ENCODE measurements at places on chromosomes 1 and 21.

GRCh38 chr1:176315519-176316220 lies 108.6 kb upstream of the COP1 start:
- DNase-seq = no peak

DNA sequence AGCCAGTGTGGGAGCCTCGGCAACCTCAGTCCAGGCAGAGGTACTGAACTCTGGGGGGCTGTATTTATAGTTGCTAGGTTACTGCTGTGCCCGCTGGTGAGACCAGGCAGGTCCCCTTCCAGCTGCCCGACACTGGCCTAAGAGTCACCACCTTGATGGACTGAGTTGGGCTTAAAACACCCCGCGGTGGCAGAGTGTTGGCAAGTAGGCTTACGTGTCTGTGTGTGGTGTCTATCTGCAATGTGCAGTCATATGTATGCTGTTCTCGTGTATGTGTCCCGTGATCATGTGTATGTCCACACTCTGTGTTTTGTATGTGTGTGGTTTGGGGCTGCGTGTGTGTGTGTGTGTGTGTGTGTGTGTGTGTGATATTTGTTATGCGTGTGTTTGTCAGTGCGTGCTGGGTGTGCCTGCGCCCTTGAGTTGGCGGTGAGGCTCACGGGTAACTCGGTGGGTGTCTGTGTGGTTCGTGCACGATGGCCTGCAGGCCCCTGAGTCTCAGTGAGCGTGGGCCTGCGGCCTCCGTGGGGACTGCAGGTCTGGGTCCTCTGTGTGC lies 65.5 kb downstream of the MEF2D start:
- DNase-seq = no peak

- no peak for DNase-seq
Observed at GRCh38 chr1:154765970-154766369, 104.1 kb downstream of the KCNN3 start.

GRCh38 chr1:14767075-14767474 lies 168.6 kb downstream of the KAZN start:
- DNase-seq = no peak

DNA sequence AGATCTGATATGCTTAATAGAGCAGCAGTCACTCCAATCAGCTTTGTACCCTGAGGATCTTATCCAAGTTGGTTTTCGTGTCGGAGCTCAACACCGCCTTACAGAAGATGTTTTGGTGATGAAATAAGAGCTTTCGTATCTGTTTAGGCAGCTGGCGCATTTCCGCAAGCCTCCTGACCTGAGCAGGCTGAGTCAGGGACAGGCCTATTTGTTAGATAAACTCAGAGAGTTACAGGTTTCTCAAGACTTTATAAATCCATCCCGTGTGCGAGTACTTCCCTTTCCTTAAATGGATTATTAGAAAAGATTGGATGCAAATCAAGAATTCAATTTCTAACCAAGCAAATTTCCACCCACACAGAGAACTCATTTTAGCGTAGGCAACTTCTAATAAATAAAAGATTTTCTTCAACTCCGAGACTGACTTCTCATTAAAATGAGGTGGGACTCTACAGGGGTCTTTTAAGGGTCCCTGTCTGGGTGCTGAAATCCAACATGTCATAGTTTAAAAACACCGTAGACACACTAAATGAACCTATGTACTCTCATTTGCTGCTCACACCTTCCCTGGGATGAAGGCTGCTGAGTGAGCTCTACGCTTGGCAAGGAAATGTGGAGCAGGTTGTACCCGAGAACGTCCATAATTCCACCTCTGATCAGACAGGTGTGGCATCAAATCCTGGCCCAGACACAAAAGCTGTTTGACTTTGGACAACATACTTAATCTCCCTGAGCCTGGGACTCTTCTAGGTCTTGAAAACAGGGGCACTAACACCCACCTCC lies 106.9 kb upstream of the F3 start:
- no peak for DNase-seq

- DNase-seq = no peak
Observed at GRCh38 chr1:237927198-237927597, 36.5 kb upstream of the ZP4 start.

- DNase-seq = no peak
Observed at GRCh38 chr1:185761841-185762240, 27.6 kb downstream of the HMCN1 start.

DNA sequence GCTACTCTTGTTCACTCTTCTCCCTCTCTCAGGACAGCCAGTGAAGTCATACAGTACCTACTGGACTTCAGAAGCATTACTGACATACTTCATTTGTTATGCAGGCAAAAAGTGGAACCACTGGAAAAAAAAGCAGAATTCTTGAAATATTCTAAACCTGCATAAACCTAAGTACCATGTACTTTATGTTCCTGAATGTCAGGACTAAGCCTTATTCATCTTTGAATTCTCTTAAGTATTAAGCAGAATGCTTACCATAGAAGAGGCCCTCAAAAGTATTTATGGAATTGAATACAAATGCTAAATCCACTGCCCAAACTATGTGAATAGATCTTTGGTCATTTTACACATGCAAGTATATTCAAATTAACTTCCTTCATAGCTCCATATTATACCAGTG lies 7.8 kb downstream of the PSMB2 start:
- DNase-seq = no peak

- peak; percentile 75 for DNase-seq
Observed at GRCh38 chr1:159945483-159946241, at the start of gene IGSF9. IGSF9 (minus strand) TSS chr1:159945613; CDS start chr1:159943454, 2,159 bp downstream.

GRCh38 chr1:167504467-167504827 lies 13.9 kb downstream of the CD247 start:
- DNase-seq = no peak

DNA sequence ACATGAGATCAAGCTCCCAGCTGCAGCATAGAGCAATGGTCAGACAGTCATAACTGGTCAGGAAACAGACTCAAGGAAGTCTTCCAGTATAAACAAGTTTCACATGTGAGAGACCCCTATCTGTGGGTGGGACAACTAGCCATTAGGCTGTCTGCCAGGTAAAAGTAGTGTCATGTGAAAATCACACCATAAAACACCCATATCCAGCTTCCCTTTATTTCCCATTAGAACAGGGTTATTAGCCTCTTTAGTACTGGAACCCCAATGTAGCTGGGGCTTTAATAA lies 426.7 kb downstream of the KCNT2 start:
- no peak for DNase-seq

GRCh38 chr1:170664093-170664827 lies at the start of gene PRRX1:
PRRX1 (plus strand) TSS chr1:170664131; CDS start chr1:170664219, 88 bp downstream.
- DNase-seq = no peak

- no peak for DNase-seq
Observed at GRCh38 chr21:32172106-32172505, 106.7 kb downstream of the MIS18A start.

DNA sequence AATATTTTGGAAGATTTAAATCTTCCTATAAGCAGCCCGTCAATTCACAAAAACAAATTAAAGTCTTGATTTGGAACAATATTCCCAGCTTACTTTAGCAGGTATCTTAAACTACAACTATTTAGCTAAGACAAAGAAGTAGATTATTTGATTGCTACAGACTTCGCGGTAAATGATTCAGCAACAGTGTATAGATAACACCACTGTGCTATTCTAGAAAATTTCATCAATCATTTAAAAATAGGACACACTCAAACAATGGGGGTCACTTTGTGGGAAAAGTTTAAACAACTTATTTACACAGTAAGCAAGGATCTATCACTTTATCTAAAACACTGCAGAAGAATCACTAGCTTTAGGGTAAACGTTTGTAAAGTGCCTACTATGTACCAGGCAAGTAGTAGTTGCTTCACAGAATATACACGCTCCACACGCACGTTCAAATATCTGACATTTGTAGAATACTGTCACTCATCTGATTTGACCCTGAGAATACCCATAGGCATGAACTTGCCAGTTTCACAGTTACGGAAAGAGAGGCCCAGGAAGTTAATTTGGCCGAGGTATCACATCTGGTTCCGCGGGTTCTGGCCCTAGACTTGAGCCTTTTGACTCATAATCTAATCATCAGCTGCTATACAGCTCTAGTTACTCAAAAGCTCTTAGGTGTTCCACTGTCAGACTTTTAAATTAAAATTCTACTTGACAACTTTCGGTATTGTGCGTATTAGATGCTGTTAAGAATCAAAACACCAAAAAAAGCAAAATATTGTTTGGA lies 876 bp downstream of the DENND2C start:
- DNase-seq = no peak

DNA sequence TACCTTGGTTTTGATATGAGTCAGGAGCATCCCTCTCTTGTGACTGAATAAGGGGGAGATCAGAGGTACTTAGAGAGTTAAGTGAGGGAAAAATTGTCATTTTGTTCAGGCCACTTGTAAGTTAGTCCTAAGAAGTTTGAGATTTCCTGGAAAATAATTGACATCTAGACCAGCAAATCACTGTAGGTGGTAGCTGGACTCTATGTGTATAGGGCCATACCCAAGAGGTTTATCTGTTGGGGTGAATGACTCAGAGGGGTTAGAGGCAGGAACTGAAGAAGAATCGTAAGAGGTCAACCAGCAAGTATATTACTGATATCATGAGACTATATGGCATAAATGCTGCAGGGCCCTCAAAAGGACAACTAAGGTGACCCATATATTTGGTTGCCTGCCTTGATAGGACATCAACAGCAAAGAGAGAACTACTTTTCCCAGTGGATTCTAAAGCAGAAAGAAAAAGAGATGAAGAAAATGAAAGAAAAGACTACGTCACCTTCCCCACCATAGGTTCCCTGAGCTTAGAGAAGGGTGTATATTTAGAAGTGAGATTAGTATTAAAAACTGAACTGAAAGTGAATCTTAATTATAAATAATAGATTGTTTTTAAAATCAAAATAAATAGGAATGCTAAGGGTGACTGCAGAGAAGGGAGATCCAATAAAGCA lies 8.0 kb upstream of the RNPC3 start:
- DNase-seq = no peak

DNA sequence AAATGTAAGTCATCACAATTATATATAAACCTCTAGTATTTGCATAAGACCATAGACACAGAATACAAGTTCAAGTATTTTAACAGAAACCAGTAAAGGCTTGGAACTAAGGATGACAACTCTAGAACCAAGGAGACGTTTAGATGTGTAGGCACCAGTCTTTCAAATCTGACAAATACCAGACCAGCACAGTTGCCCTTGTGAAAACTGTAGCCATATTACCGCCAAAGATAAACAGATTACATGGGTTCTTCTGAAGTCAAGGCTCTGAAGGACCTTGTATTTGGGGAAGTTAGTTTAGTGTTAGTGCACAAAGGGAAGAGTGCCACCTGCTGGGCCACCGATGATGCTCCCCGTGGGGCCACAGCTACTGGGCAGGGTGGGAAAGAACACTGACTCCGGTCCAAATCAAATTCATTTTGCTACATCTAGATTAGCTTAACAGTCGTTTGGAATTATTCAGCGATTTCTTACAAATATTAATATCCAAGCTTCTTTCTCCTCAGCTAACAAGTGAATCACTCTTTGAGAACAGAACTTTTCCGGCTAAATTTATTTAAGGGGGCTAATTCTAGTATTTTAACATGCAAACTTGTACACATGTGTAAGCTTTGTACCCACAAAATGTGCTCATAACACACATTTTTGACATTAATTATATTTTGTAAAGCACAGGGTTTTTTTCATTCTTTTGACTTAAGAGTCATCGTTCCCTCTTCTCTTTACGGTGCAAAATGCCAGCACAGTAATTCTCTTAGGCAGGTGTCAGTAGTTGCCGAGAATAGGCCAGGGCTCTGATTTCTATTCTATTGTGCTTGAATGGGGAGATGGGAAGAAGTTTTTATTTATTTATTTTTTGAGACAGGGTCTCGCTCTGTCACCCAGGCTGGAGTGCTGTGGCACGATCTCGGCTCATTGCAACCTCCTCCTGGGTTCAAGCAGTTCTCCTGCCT lies 8.0 kb upstream of the NIBAN1 start:
- peak; percentile 63 for DNase-seq

DNA sequence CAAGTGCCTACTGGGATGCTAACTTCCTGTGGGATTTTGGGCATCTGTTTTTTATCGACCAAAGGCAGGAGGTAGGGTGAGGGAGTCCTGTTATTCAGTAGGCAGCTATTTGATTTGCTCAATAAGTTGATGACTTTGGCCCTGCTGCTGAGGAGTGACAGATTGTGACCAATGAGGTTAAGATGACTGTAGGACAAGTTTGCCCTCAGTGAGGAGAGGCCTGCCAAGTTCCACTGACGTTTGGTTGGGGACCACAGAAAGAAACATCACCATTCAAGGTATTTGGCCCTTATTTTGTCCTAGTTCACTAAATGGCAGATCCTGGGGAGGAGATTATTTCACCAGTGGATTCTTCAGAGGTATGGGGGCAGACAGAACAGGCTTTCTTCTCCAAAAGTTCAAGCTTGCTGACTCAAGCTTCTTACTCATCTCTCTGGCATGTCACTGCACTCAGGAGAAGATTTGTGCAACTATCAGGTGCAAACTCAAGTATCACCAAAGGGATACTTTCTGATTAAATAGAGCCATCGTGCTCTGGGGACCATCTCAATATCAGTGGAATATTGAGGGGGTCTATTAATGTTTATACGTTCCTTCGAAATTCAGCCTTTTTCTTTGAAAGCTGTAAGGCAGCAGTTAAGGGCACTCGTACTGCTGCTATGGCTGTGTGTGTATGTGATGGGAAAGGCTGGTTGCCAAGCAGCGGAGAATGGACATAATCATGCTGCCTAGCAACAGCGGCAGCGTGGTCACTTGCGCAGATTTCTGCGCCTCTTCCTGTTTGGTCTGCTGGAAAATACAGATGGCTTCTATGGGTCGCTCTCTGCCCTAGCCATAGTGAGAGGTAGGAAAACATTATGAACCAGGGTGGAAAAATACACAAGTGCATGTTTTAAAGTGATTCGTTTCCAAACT lies 78.7 kb downstream of the PBX1 start:
- no peak for DNase-seq

DNA sequence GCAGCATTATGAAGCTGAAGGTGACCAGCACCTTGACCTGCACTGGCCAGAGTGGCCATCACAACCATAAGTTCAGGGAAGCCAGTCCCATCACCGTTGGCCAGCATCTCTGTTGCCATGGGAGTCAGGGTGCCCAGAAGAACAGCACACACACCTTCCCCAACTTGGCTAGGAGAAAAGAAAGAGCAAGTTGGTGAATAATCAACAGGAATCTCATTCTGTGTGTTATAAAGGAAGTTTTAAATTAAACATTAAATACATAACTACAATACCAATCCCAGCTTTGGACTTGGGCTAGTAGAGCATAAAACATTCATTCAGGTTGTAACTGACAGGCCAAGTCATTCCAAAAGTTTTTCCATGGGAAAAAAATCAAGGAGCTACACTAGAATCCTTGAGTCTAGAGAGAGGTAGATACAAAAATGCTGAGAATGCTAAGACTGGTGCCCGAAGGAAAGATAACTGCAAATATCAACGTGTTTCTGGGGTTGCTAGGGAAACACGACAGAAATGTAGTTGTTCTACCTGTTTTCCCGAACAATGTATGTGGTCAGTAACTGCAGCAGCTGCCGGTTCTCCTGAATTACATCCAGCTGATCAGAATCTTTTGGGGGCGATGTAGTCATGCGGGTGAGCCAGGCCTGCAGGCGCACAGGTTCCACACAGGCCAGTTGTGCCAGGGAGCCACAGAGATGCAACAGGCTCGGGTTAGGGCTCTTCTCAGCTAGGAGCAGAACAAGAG lies 45.6 kb downstream of the UBR4 start:
- no peak for DNase-seq

All from effector CD4-positive, alpha-beta T cell (primary cell).